ENCODE measurements at places on chromosomes 2 and 18.

DNA sequence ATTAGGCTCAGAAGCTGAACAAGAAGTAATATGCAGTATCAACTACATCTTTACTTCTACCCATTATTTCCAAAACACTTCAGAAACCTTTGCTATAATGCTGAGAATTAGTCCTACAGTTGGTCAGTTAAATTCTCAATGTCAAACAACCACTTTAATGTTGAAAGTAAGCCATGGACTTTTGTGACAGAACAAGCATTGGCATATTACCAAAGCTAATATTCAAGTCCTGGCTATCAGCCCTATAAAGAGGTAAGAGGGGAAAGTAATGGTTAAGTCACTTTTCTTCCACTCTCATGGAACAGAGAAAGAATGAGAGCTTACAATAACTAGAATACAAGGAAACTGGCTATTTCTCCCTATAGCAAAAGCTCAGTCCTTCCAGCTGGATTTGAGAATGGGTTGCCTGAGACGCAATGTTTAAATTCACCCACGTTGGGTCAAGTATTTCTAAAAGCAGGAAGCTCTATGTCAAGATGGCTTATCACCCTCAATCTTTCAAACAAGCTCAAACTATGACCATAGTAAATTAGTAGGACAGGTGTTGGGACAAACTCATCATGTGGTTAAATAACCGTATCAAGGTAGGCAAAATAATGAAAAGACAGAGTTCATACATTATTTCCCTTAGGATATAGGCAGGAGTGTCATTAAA lies 31.4 kb upstream of the MFSD6 start:
- no peak for DNase-seq

GRCh38 chr2:218448934-218449333 lies 30.0 kb downstream of the VIL1 start:
- DNase-seq, result no peak

DNA sequence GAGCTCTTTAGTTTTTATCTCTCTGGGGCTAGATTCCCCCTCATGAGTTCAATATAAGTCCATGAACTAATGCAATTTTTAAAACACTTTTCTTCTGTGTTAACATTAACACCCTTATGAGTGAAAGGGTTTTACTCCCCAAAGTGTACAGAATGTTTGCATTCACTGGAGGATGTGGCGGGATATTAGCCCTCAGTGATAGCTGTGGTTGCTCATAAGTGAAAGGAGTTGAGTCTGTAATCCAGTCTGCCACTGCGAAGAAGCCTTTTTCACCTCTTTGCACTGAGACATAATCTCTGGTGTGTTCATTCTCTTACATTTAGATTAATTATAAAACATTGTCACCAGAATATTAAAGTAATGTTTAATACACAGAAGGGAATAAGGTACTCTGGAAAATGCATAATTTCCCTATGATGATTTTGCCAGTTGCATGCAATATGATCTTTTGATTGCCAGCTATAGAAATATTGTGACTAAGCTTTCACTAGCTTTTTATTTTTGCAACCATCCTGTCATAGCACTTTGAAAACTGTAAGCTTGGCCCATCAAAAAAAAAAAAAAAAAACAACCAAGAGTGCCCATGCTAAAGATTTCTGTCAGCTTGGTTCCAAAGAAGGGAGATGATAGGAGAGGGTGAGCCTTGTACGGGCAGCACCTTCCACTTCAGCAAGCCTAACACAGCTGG lies 113.2 kb downstream of the BCL11A start:
- DNase-seq, result no peak

DNA sequence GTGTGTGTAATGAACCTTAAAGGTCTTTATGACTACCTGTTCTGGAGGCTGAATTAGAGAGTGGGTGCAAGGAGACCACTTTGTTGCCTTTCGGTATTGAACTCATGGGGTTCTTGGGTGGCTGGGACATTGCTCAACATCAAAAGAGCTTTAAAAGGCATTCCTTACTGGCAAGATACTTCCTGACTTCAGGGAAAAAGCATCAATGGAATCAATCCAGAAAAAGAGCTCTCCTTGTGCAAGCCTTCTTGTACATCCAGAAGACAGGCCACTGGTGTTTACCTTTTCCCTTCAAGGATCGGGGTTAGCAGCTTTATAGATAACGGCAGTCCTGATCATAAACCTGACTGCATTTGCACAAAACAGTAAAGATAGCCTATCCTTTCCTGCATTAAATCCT lies 9.5 kb downstream of the PNO1 start:
- no peak for DNase-seq
